ENCODE measurements at places on chromosomes 5 and 9.

GRCh38 chr5:14439087-14439871 is 142.3 kb upstream of the OTULINL start:
- DNase-seq, result no peak

DNA sequence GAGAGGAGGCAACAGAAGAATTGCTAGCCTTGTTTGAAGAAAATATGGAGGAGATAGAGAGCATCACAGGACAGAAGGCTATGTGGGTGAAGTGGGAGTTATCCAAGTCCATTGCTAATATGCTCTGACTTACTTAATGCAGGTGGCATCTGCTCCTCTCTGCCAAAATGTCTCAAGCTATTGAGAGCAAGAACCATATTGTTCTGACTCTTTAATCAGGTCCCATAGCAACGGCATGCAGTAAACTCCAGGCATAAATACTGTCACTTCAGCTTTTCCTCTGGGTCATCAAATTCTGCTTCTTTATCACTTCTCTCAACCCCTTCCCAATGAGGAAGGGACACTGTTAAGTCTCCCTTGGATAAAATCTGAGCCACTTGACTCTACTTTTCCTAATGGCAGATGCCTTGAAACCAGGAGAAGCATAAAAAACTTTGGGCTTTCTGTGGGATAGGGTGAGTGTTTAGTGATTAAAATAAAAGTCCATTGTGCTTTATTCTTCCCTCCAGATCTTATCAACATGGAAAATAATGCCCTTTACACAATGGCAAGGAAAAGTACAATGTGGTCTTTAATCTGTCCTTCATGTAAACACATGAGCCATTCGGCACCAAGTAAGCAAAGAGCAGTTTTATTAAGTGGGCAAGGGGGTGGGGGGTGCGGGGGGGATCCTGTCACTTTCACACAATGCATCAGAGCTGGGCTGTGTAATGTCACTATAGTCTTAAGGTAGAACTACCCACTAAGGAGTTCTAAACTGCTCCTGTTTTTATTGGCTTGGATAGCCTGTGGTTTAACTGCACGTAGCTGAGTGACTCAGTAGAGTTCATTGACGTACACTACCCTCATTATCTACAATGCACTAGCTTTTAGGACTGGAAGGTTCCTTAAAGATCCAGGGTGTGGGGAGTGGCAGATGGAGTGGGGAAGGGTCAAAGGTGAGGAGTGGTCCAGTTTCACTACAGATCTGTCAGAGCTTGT is 71.0 kb upstream of the TARS1 start:
- DNase-seq, result peak; percentile 82

DNA sequence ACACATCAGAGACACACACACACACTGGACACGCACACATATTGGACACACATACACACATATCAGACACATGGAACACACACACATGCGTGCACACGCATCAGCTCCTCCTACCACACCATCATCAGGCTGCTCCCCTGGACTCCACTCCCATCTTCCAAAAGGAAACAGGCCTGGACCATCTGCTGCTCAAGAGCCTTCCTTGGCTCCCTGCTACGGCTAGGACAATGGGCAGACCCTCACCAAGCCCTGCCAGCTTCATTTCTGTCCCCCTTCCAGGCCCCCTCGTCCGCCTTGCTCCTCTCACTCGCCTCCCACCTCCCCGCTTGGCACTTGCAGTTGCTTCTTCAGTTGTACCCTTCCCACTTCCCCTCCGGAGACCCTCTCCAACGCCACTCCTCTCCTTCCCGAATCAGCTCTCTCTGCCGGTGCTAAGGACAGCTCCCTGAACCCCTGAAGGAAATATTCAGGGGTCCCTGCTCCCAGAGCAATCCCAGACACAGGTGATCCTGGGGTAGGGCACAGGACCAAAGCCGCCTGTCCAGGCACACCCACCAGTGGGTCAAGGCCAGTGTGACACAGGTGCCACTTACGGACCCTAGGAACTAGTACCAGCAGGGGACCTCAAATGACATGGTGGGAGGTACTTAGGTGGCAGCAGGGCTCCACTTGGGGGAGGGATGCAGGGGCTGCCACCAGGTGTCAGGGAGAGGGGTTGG is 12.1 kb upstream of the LAMC3 start:
- DNase-seq, result no peak

DNA sequence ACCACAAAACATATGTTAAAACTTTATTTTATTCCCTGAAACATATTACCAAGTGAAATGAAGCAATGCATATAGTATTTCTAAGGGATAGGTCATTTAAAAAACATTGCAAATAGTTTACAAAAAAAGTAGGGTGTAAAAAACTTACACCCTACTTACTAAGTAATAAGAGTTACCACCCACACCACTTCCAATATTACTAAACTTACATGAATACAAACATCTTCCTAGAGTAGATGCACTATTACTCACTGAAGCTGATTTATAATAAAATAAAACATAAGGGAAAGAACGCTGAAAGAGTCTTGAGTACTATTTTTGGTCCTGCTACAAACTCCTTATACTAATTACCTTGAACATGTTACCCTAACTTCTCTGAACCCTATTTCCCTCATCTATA is 289.4 kb downstream of the HINT1 start:
- DNase-seq, result no peak

GRCh38 chr5:150671509-150672236 is 10.6 kb downstream of the MYOZ3 start:
- DNase-seq, result no peak

- no peak for DNase-seq
Observed at GRCh38 chr5:74623006-74623611, 17.4 kb downstream of the ENC1 start.

DNA sequence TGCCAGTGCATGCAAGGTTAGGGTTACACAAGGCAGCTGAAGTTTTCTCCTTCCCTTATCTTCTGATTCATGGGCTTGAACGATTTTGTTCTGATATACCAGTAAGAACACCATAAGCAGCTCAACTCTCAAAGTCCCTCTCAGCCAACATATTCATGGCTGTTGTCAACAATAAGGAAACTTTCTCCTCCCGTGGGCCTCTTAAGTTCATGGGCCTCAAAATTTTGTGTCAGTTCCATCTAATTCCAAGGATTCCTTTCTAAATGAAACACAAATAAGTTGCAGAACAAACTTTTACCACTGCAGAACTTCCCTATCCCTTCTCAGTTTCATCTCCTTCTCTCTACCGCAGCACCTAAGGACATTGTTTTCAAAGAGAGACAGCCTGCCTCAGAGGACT is 23.6 kb upstream of the CAST start:
- no peak for DNase-seq

All from AG04450 (cell line).